ENCODE measurements at places on chromosomes 3 and 15. TPM values are rescaled to one million over a fixed set of nuclear protein-coding genes. Genes with fewer than 3 reads are reported as not detected.
A peak's percentile ranks its signal among the peaks of the same experiment; 100 is the strongest.

- H3K4me1 ChIP-seq, result no peaks in the 10 kb centered on the region
- no peak overlapping the region for H3K4me3 ChIP-seq
- no peaks in the 10 kb centered on the region for H3K36me3 ChIP-seq
- H3K27ac ChIP-seq, result no peak overlapping the region
Observed at GRCh38 chr15:33801954-33802353, 166.3 kb upstream of the CHRM5 start.

DNA sequence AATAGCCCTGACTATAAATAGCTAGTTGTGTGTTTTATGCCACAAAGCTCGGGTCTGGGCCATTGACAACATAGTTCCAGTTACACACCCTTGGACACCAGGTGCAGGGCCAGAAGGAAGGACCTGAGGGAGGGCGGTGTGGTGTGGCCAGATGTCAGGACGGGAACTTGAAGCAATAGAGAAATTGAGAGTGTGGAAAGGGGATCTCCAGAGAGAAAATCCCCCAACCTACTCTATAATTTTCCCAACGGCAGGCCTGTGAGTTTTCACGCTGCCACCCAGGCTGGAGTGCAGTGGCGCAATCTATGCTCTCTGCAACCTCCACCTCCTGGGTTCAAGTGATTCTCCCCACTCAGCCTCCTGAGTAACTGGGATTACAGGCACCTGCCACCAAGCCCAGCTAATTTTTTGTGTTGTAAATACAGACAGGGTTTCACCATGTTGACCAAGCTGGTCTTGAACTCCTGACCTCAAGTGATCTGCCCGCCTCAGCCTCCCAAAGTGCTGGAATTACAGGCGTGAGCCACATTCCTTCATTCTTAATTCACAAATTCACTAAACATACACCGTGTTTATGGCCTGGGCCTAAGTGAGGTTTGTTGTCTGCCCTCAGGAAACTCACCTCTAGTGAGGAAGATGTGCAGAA, 70.8 kb upstream of the KLF13 start:
- H3K36me3 ChIP-seq, result no peaks in the 10 kb centered on the region
- no peak overlapping the region for H3K27ac ChIP-seq
- DNase-seq, result no peak
- no peaks in the 10 kb centered on the region for H3K27me3 ChIP-seq
- H3K4me1 ChIP-seq, result no peaks in the 10 kb centered on the region
- H3K4me3 ChIP-seq, result no peak overlapping the region

GRCh38 chr3:169354774-169355501, 308.6 kb downstream of the MECOM start:
- H3K27me3 ChIP-seq, result no peaks in the 10 kb centered on the region
- no peak overlapping the region for H3K4me3 ChIP-seq
- no peaks in the 10 kb centered on the region for H3K4me1 ChIP-seq
- DNase-seq, result no peak
- H3K27ac ChIP-seq, result no peak overlapping the region

DNA sequence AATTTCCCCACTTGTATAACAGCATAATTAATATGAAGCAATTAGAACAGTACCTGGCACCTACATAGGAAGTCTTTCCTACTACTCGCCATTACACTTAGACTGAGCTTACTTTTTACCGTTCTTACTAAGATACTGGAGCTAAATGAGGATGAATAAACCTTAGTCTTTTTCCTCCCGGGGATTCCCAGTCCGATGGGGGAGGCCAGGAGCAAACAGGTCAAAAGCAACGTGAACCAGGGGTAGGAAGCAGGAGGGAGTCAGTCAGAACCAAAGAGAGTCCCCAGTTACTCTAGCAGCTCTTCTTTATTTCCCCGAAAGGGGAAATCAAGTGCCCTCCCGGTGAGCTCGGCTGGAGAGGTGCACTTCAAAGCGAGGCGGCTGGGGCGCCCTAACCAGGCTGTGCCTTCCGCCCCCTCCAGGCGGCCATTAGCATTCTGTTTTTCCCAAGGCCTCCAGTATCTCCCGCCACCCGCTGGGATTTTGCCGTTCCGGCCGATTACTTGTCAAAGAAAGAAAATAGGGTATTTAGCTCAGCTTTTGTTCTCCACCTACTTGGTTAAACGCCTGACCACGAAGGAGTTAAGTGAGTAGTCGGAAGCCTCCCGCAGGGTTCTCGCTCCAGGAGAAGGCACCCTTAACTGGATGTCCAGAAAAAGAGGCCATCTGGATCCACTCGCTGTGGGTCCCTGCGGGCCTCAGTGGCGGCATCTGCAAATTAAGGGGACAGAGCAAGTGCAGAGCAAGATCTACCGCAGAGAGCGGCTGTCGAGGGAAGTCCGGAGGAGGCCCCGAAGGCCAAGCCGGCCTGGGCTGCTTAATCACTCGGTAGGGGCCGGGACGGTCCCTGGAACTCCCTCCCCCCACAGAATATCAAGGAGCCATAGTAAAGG, 6.3 kb upstream of the EOMES start:
- H3K27me3 ChIP-seq, result peaks cover 45% of the 10 kb centered on the region
- no peak overlapping the region for H3K4me3 ChIP-seq

DNA sequence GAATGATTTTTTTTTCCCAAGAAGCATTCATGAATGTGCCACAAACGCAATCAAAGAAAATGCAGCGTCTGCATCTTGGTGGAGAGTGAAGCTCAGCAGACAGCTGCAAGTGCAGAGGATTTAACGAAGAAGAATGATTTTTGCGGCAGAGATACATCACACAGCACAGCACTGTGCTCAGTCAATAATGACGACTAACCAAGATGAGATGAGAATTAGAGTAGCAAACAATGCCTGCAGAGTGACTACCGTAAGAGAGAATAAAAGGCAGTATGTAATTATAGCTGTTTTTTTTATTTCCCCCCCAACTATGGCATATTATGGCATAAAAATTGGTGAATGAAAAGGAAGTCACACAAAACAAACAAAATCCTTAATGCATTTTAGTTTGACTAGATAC, 218.0 kb upstream of the ROBO1 start:
- H3K27me3 ChIP-seq, result no peaks in the 10 kb centered on the region
- no peaks in the 10 kb centered on the region for H3K4me1 ChIP-seq
- H3K27ac ChIP-seq, result no peak overlapping the region

DNA sequence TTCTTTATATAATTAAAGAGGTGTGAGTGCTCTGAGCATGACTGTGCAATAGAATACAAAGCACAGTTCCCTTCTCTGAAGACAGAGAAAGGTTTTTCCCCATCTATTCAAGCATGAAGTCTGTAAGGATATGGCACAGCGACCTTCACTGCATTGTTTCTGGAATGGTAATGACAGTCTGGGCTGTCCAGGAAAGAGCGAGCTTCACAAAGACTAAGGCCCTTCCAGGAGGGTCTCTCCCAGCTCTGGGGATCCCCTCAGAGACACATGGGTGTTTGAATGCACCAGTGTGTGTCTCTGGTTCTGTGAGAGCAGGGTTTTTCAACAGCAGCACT, 179.9 kb upstream of the NR2E3 start:
- no peak overlapping the region for H3K27ac ChIP-seq
- H3K4me1 ChIP-seq, result peaks cover 10% of the 10 kb centered on the region
- no peaks in the 10 kb centered on the region for H3K27me3 ChIP-seq
- H3K4me3 ChIP-seq, result no peak overlapping the region

- peak within 1 kb of the TSS; percentile 78 for H3K4me3 ChIP-seq
- no peaks in the 10 kb centered on the region for H3K36me3 ChIP-seq
- H3K4me1 ChIP-seq, result peaks cover 15% of the 10 kb centered on the region
- peak within 1 kb of the TSS; percentile 63 for H3K27ac ChIP-seq
- DNase-seq, result peak; percentile 84
Observed at GRCh38 chr3:23805633-23806533, at the start of gene UBE2E1. UBE2E1 (plus strand) TSS chr3:23805955; CDS start chr3:23807270, 1,315 bp downstream.

DNA sequence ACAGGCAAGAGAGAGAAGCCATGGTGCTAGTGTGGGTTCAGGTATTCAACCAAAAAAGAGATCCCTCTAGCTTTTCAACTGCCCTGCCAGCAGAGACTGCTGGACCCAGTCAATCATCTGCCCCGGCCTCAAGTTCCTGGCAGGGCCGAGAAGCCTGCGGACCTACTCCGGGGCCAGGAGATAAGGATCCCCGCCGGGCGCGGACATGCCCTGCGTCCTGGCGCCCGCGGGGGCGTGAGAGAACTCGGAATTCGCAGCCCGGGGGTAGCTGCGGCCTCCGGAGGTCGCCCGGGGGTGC, 821 bp upstream of the MAGI1 start:
- H3K36me3 ChIP-seq, result no peaks in the 10 kb centered on the region
- H3K27me3 ChIP-seq, result no peaks in the 10 kb centered on the region
- DNase-seq, result no peak
- H3K4me1 ChIP-seq, result peaks cover 15% of the 10 kb centered on the region

GRCh38 chr3:141080431-141080830, 29.3 kb downstream of the SPSB4 start:
- H3K27ac ChIP-seq, result no peak overlapping the region
- no peaks in the 10 kb centered on the region for H3K27me3 ChIP-seq
- no peaks in the 10 kb centered on the region for H3K36me3 ChIP-seq
- peaks cover 4% of the 10 kb centered on the region for H3K4me1 ChIP-seq

DNA sequence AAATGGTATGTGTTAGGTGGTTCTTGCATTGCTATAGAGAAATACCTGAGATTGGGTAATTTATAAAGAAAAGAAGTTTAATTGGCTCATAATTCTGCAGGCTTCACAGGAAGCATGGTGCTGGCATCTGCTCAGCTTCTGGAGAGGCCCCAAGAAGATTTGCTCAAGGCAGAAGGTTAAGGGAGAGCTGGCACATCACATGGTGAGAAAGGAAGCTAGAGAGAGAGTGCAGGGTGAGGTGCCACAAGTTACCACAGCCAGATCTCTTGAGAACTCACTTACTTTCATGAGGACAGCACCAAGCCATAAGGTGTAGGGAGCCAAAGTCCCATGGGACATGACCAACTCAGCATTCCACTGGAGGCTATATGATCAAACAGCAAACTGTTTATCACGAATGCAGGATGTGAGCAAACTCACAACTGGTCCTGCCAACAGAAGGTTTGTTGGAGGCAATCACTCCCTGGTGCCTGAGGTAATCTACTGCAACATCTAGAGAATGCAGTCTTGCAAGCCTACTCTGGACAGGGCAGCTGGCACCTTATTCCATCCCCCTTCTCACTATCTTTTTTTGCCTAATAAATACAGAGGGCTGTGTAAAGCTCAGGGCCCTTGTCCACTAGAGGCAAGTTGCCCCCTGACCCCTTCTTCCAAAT, 28.1 kb upstream of the CCR2 start:
- no peaks in the 10 kb centered on the region for H3K36me3 ChIP-seq
- H3K4me1 ChIP-seq, result no peaks in the 10 kb centered on the region
- no peak overlapping the region for H3K27ac ChIP-seq

DNA sequence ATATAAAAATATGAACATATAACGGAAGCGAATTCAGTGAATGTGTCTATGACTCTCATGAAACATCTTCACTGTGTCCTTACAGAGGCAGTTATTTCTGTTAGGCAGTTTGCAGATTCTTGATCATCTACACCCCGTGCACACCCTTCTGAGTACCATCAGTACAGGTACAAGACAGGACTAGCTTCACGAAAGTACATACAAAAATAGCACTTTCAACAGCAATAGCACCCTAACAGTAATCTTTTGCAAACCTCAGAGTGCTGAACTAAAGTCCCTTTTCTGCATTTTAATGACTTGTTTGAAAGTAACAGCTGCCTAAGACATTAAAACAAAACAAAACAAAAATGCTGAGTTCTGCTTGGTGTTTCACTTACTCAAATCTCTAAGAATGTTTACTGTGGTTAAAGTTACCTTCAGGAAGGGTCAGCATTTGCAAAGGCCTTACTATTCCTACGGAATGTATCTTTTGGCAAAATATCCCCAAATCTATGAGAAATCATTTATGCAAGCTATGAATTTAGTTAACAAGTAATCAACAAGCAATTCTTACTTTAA, 104.1 kb downstream of the CNTN3 start:
- H3K27ac ChIP-seq, result no peak overlapping the region
- DNase-seq, result no peak
- H3K36me3 ChIP-seq, result no peaks in the 10 kb centered on the region
- no peak overlapping the region for H3K4me3 ChIP-seq
- no peaks in the 10 kb centered on the region for H3K4me1 ChIP-seq

GRCh38 chr15:53218666-53219580, 428.8 kb upstream of the ONECUT1 start:
- no peaks in the 10 kb centered on the region for H3K36me3 ChIP-seq
- no peaks in the 10 kb centered on the region for H3K27me3 ChIP-seq

DNA sequence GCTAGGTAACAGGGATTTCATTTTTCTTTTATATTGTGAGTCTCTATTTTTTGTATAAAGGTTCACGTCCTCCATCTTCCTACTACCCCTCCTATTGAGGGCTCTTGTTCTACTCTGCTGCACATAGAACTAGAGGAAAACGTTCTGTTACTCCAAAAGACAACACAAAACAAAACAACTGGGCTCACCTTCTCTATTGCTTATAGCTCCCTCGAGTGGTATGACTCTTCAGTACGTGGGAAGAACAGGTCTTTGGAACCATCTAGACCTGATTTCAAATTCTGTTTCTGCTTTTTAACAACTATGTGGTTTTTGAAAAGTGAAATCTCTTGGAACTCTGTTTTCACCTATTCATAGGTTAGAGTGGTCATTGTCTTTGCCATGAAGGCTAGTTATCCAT, 515.3 kb downstream of the SOX2 start:
- no peak overlapping the region for H3K27ac ChIP-seq
- DNase-seq, result no peak
- H3K4me3 ChIP-seq, result no peak overlapping the region
- no peaks in the 10 kb centered on the region for H3K4me1 ChIP-seq
- no peaks in the 10 kb centered on the region for H3K36me3 ChIP-seq
- H3K27me3 ChIP-seq, result no peaks in the 10 kb centered on the region

DNA sequence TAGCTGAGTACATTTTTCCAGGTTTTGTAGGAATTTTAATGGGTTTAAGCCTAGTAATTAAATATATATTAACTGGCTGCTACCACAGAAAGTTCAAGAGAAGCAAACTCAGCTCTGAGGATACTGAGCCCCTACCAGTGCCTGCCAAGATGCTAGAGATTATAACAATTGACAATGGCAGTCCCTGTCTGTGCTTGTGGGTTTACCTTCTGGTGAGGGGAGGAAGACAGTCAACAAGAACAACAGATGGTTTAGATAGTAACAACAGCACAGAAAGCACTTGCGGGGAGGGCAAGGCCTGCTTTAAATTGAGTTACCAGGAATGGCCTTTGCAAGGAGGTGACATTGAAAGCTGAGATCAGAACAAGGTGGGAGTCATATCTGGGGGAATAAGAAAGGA, 56.6 kb upstream of the ARHGEF3 start:
- H3K27ac ChIP-seq, result no peak overlapping the region
- no peaks in the 10 kb centered on the region for H3K4me1 ChIP-seq
- no peak overlapping the region for H3K4me3 ChIP-seq
- H3K27me3 ChIP-seq, result no peaks in the 10 kb centered on the region
- DNase-seq, result no peak

DNA sequence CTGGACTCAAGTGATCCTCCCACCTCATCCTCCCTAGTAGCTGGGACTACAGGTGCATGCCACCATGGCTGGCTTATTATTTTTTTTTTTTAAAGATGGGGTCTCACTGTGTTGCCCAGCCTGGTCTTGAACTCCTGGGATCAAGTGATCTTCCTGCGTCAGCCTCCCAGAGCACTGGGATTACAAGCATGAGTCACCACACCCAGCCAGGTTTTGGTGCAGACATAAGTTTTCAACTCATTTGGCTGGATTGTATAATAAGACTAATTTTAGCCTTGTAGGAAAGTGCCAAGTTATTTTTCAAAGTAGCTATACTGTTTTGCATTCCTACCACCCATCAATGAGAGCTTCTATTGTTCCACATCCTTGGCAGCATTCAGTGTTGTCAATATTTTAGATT, 32.1 kb downstream of the BUB1B start:
- H3K4me3 ChIP-seq, result no peak overlapping the region
- H3K27me3 ChIP-seq, result no peaks in the 10 kb centered on the region
- H3K36me3 ChIP-seq, result no peaks in the 10 kb centered on the region
- no peak for DNase-seq

The B4GALT4 gene
- total RNA-seq, result 6.4 TPM

The C3orf85 gene
- total RNA-seq, result not detected

The SUSD5 gene
- 68.0 TPM for total RNA-seq

The AMT gene
- not detected for total RNA-seq

Data from ascending aorta (tissue), 2 donors.